ENCODE measurements at places on chromosomes 16 and 17. TPM values are rescaled to one million over a fixed set of nuclear protein-coding genes. Genes with fewer than 3 reads are reported as not detected.

The CNTD1 gene
- 0.71 TPM for polyA plus RNA-seq

The GP1BA gene
- not detected for polyA plus RNA-seq

The CCL8 gene
- polyA plus RNA-seq = not detected

The MYH1 gene
- polyA plus RNA-seq = 0.10 TPM

The KRT39 gene
- not detected for polyA plus RNA-seq

The PDILT gene
- polyA plus RNA-seq = not detected

- peak; percentile 34 for DNase-seq
These were observed 100.0 kb upstream of the CREBBP start for GRCh38 chr16:3980253-3981111.

GRCh38 chr17:47299239-47299910 is 24.4 kb upstream of the EFCAB13 start:
- no peak for DNase-seq

GRCh38 chr17:3852561-3852960 is 6.5 kb upstream of the NCBP3 start:
- no peak for DNase-seq

DNA sequence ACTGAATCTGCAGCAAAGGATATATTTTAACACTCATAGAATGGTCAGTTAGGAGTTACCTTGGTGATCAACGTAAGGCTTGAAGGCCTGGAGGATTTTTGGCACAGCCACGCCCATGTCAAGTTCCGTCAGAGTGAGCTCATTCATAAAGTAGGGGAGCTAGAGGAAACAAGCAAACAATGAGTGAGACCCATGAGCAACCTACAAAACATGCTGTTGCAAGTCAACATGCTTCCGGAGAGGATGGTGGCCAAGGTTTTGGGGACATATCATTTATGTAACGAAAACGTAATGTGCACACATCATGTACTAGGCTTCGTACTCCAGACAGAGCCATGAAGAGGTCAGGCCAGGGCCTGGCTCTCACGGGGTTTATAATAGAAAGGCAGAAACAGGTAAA is 41.1 kb upstream of the ERN1 start:
- peak; percentile 23 for DNase-seq

DNA sequence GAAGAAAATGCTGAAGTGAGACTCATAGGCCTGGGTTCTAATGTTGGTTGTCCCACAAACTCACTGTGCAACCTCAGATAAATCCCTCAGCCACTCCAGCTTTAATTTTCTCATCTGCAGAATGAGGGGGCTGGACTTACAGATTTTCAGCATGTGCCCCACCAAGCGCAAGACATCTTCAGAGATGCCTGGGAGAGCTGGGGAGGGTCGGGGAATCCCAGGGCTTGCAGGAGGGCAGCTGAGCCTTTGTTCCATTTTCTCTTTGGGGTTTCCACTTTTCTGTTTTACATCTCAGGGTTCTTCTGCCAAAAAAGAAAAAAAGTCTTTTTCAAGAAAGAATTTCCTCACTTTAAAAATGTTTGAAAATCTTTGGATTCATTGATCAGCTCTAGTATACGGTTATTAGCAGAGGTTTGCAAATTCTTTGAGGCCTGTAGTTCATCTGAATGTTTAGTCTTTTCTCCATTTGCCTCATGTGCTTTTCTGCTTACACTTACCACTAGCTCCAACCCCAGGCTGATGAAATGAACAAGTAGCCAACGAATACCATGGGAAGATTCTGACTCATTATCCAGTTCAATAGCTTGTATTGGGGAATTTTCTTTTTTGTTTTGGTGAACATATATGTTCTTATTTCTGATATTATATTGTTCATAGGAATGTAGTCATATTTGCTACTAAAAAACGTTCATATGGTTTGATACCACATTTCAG is 56.4 kb downstream of the CHD9 start:
- DNase-seq = peak; percentile 62

DNA sequence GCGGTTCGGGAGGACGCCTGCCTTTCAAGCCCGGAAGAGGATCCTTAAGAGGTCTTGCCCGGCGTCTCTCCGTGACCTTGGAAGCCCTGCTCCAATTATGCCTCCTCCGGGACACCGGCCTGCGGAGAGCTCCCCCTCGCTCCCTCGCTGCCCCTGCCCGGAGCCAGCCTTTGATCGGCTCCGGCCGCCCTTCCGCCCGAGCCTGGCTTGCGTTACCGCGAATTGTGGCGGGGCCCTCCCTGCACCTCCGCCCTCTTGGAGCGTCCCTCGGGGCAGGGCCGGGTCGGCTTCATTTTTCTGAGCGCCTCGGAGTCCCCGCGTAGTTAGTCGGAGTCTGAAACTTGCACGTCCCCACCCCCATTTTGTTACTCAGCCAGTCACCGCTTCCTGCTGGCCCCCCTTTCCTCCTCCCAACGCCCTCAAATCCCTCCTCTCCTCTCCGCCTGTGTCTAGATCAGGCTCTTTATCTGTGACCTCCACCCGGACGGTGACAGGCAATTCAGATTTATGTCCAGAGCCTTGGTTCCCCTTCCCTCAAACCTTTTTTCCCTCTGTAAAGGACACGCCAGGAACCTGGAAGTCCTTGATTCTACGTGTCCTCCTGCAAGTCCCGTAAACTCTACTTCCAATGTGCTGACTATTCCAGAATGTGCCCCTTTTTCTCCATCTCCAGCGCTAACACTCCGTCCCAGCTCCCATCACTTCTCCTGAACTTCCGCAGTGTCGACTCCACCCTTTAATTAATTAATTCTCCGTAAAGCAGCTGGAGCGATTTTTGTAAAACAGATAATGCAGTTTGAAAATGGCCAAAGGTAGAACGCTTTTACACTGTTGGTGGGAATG is 569 bp upstream of the RABEP2 start:
- DNase-seq = peak; percentile 81
